Activated T-helper 1 cell treated with anti-CD3 and anti-CD28 coated beads, Interleukin-2, amount 50 U/mL, for 16 hours (primary cell): ENCODE measurements at places on chromosomes 2 and 18.
A peak's percentile ranks its signal among the peaks of the same experiment; 100 is the strongest.

DNA sequence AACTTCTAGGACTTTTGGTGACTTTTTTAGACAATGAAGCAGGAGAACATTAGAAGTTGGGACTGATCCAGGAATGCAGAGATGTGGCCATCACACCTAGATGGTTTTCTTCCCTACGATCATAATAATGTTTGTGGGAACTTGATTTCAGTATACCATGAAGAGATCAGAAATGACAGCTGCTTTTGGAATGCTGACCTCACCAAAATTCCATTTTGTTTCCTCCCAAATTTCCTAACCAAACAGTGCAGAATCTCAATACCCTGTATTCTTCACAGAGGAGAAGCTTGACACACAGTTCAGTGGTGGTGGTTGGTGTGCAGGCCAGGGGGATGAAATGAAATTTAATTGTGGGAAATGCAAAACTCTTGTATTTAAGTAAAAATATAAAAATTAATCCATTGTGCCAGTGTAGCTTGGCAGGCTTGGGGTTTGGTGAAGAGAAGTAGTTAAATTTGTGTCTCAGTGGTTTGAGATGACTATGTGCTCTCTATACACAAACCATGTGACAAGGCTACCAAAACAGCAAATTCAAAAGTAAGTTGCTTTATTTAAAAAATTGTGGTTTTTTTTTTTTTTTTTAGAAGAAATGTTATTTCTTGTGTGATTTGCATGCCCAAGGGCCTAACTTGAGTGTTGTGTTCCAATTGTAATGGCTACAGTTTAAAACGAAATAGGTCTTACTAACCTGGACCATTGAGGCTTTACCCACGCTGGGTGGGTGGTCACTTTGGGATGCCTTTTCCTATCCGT is 252.4 kb downstream of the LPIN1 start:
- DNase-seq: no peak

- DNase-seq: no peak
These were observed 283.4 kb downstream of the MTX2 start for GRCh38 chr2:176552501-176553135.

DNA sequence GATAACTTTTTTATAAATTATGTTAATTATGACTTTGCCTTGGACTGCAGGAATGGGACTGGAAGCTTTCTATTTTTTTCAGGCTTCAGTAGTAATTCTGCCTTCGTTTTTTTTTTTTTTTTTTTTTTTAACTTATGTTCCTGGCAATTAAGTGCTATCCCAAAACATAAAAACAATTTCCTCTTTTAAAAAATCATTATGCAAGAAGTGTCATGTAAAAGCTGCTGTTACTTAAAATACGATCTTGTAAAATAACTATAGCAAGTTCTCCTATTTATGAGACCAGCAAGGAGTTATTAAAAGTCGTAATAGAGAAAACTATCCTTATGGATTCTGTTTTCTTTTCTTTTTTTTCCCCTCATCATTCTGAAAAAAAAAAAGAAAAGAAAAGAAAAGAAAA is 301.6 kb upstream of the FBXO11 start:
- DNase-seq: no peak

GRCh38 chr2:206245265-206245672 is 29.2 kb upstream of the ZDBF2 start:
- DNase-seq: no peak

GRCh38 chr2:63553049-63553448 is 35.2 kb downstream of the WDPCP start:
- no peak for DNase-seq

- no peak for DNase-seq
These were observed 43.7 kb downstream of the SMC6 start for GRCh38 chr2:17709897-17710296.

GRCh38 chr2:222353993-222354392 is 55.2 kb upstream of the PAX3 start:
- DNase-seq: no peak

DNA sequence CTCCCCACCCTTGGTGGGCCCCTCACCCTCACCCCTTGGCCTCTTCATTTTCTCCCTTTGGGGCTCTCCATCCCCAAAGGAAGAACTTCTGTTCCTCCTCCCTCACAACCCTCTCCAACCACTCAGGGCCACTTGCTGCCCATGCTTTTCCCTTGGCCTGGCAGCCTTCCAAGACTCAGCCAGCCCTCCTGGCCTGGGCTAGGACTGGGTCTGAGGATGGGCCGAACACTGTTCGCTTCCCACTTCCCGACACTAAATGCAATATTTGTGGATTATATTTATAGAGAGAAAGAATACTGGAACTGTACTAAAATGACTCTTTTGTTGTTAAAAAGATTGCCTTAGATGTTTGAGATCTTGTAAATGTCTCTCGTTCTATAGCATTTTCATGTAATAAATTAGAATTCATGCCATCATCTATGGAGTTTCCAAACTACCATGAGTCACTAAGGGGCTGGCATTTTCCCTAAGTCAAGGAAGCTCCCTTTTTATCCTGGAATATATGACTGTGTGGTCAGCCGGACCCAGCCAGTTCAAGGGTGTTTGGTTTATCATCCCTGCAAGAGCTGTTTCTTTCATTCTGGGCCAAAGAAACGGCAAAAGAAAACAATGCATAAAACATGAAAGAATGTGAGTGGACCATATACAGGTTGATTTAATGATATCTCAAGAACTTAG is 3.8 kb downstream of the CXCR2 start:
- DNase-seq: no peak

DNA sequence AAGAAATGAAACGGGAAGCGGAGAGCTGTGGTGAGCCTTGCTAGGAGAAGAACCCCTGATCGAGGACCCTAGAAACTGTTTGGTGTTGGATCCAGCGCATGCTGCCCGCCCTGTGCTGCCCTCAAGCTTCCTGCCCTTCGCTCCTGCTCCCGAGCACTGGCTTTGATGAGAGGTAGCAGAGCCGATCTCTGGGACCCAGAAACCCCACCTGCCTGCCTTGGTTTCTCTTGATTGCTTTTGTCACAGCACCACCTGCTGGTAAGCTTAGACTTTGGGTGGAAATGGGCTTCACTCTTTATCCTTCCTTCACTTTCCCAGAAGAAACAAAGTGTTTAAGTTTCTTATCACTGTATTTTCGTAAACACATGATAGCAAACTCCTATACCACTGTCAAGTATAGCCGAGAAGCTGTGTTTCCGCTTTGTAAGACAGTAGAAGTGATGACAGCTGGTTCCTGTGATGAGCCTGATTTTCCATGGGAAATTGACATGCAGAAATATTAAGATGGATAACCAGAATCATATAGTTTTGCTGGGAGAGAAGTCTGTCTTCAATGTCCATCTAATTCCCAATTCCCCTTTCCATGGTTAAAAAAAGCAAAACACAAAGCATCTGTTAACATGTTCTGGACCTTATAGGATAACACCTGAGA is 267.4 kb downstream of the PHLPP1 start:
- no peak for DNase-seq

- DNase-seq: no peak
These were observed 20.3 kb downstream of the SALL3 start for GRCh38 chr18:78999939-79000338.

GRCh38 chr2:95345081-95345562 is 48.0 kb downstream of the KCNIP3 start:
- DNase-seq: no peak

- DNase-seq: no peak
These were observed 18.1 kb upstream of the ANTXR1 start for GRCh38 chr2:68994864-68995263.

DNA sequence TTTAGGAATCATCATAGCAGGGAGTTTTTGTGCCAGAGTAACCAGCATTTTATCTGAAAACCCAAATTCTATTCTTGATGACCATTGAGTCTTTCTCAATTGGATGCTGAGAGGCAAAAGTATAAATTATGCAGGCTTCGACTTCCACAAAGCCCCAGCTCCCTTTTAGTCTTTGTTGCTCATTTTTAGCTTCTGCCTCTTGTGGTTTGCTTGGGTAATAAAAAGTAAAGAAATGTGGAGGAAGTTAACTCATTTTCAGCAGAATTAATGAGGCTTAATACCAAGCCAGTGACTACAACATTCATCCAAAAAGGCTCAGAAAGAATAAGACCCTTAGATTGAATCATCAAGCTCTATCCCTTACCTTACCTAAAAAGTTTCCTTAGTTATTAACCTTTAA is 18.6 kb downstream of the ERMN start:
- DNase-seq: no peak

GRCh38 chr18:22207021-22207758 is 37.8 kb downstream of the GATA6 start:
- DNase-seq: no peak

DNA sequence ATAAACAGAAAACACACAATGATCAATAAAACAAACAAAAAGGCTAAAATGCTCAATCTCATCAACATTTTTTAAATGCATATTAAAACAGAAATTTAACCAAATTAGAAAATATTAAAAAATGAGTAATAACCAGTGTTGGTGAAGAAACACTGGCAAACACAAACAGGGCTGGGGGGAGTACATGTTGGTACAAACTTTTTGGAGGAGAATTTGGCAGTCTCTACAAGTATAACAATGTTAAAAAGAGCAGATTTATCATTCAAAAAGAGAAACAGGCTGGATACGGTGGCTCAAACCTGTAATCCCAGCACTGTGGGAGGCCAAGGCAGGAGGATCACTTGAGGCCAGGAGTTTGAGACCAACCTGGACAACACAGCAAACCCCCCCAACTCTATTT is 13.9 kb downstream of the MOB1A start:
- DNase-seq: no peak

DNA sequence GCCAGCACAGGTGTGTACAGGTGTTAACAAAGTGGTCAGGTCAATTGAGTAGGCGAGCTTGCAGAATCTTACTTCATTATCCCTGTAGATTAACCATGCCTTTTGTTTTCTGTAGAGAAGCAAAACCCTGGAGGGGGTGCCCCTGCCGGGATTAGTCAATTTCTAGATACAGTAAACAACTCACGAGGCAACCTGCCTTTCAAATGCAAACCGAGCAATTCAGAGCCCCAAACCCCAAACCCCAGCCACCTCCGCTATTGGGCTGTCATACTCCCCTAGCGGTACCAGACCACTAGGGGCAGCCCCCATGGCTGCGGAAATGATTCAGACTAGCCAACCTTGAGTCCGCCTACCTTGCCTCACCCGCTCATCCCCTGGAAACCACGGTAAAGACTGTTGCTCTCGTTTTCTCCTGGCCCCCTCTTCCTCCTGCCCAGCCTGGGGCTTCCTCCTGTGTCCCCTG is 61.4 kb upstream of the KIF5C start:
- peak; percentile 64 for DNase-seq

GRCh38 chr2:31188131-31188530 is 29.2 kb downstream of the CAPN14 start:
- no peak for DNase-seq

DNA sequence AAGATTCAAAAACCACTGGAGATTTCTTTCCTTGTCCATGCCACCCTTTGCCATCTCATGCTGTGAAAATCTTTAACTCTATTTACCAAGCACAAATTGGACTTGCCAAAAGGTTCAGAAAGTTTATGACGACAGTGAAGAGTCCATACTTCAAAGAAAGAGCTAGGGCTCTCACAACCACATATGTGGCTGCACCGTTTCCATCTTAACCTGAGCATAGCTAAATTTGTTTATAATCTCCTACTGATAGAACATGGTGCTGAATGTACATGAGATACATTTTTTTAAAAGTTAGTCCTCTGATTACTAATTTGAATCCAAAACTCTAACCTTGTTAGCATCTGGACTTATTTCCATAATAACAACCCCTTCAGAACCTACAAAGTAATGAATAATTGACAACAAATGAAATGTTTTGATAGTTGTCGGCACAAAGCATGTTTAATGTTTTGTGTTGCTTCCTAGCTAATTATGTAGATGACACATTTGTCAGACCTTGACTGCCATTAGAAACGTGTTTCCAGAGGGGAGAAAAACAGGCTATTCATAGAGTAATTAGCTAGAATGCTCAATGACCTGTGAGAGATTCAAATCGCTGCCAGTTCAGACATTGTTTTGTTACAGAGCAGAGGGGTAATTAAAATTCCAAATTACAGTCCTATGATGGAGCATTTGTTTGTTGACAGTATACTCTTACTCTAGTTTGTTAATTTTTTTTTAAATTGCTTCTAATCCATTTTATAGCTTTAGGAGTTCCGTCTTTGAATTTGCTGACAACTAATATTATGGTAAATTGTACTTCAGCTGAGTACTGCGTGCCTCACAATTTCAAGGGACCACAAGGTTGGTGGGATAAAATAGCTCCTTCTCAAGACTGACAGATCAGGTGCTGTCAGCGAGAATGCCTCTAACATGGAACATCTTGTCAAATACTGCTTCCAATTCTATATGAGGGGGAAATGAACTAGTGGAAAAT is 31.8 kb downstream of the ARHGAP15 start:
- no peak for DNase-seq

DNA sequence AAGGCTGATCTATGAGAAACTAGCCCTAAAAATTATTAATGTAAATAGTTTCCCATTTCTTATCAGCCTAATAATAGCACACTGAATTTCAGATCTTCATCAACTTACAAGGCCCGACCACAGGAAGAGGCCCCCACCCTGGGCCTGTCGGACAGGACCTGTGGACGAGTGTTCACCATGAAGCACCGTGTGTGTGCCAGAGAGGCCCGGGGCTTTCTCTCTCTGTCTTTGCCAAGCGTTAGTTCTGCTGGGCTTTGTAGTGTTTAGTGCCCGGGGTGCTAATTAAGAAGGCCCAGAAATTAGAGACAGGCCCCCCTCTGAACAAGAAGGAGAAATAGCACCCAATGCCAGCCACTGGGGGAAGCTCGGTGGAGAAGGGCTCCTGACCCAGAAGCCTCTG is 265.7 kb downstream of the TWIST2 start:
- DNase-seq: no peak

DNA sequence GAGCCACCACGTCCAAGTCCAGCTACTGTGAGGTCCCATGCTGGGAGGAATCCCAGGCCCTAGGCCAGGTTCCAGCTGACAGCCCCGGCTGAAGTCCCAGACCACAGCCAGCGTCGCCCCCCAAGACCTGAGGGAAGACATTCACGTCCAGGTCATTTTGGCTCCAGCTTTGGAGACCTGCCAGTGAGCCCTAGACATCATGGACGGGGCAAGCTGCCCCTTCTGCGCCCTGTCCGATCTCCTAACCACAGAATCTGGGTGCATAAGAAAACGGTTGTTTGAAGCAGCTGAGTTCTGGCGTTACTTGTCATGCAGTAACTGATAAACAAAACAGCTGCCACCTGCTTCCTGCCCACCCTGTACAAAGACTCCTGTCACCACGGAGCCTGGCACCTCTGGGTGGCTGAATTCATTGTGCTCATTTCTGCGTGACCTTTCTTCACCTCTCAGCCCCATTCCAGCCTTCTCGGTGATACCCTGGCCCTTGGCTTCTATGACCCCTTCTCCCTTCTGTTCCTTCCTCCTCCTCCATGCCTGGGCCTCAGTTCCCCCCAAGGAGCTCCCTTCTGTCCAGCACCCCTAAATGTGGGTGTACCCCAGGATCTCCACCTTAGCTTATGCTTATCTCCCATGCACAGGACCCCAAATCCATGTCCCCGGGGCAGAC is 72.6 kb upstream of the SMAD7 start:
- no peak for DNase-seq
